Left hindlimb (tissue), 1 donor: ENCODE measurements at places on chromosomes 2 and 18.
A peak's percentile ranks its signal among the peaks of the same experiment; 100 is the strongest.

- DNase-seq: no peak
These were observed 934.7 kb upstream of the FSHR start for GRCh38 chr2:50088987-50089386.

DNA sequence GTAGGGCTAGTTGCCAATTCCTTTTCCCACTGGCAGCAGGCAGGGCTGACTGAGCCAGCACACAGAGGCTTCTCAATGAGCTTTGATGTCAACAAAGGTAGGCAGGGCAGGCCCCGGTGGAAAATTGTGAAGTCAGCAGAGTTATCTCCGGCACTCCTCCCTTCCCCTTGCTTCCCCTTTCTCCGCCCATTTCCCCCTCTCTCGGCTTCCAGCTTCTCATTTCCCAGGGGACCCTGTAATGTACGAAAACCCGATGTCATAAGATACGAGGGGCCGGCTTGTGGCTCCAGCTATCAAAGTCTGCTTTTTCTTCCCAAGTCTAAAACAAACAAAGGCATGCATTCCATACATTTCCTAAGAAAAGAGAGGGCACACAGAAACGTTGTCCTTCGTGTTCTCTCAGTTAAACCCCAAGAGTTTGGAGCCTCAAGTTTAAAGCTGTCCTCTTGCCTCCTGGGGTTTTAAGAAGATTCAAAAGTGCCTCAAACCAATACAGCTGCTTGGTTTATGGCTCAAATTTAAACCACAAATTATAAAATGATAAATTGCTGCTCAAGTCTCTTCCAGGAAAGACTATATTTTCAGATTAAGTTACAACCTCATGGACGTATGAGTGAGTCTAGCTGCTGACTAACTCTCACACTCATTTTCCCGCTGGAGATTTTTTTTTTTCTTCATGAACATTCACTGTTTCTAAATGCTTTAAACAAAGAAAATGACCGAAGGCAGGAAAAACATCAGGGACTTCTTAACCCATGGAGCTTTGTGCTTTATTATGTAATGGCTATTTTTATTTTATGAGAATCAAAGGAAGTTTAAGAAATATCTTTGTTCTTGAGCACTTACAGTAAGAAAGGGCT, 27.2 kb upstream of the EML4 start:
- peak; percentile 87 for DNase-seq

GRCh38 chr2:187769437-187769836, 215.2 kb upstream of the TFPI start:
- no peak for DNase-seq

DNA sequence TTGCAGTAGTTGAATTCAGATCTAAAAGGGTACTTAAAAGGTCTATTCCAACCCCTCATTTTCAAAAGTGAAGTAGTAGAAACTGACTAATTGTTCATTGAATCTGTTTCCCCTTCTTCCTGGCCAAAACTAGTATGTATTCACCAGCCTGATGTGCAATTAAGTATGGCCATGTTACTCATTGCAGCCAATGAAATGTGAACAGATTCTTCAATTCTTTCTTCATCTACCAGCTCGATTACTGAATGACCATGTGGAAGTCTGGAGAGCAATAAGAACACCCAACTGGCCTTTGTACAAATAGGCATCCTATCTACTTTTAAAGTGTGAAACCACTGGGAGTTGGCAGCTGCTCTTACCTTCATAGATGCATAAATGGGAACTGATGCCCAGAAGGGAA, 449.0 kb upstream of the ID2 start:
- no peak for DNase-seq
